ENCODE measurements at places on chromosomes 16 and 17.

- no peak for DNase-seq
Measured at GRCh38 chr17:28940142-28940541, 11.2 kb downstream of the PHF12 start.

- no peak for DNase-seq
Measured at GRCh38 chr16:56767024-56767423, 37.1 kb downstream of the NUP93 start.

GRCh38 chr16:15958703-15959348 is 9.4 kb downstream of the ABCC1 start:
- DNase-seq, result no peak

- no peak for DNase-seq
Measured at GRCh38 chr16:66904846-66905632, 13.6 kb downstream of the CDH16 start.

DNA sequence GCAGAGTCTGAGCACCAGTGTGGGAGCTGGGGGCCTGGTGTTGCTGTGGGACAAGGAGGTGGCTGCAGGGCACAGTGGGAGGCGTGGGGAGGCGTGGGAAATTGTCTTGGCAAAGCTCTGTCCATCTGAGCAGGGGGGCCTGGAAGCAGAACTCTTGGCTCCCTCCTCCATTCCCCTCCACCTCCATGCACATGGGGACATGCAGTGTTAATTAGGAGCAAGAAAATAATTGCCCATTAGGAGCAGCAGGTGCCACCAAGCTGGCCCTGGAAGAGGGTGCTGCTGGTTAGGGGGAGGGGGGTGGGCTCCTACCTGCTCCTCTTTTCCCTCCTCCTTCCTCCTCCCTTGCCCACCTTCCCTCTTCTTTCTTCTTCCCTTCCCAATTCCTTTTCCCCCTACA is 4.5 kb downstream of the TTYH2 start:
- DNase-seq, result no peak

- DNase-seq, result no peak
Measured at GRCh38 chr16:68288252-68288650, 22.5 kb downstream of the SLC7A6OS start.

DNA sequence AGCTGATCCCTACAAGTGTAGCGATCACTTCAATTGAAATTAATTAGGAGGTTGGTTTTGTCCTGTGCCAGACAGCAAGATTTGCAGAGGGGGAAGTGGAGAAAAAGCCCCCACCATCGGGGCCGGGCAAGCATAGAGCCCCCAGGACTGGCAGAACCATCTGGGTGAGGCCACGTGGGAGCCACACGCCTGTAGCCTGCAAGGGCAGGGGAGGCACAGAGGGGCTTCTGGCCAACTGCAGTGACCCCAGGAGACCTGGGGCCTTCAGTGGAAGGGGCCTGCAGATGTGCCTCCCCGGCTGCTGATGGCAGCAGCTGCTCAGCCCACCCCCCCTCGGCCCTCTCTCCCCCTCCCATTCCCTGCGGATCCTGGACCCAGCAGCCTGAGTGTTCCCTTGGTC is 54.1 kb downstream of the BAHCC1 start:
- no peak for DNase-seq

- no peak for DNase-seq
Measured at GRCh38 chr16:59586331-59586730, 852.2 kb upstream of the GOT2 start.

- DNase-seq, result no peak
Measured at GRCh38 chr17:75846692-75847613, 2.7 kb upstream of the UNC13D start.

DNA sequence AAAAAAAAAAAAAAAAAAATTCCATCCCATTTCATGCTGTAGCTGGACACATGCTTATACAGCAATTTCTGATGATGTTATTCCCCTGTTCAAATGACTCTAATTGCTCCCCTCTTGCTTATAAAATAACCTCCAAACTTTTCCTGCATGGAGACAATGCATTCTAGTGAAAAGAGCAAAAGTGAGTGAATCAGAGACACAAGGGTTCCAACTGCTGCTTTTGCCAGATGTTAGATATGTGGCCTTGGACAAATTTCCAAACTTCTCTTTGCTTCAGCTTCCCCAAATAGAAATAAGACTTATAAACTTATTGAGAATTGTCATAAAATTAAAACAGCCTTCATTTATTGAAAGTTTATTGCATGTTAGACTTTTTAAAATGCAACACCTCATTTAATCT is 65.0 kb upstream of the AXIN2 start:
- no peak for DNase-seq

DNA sequence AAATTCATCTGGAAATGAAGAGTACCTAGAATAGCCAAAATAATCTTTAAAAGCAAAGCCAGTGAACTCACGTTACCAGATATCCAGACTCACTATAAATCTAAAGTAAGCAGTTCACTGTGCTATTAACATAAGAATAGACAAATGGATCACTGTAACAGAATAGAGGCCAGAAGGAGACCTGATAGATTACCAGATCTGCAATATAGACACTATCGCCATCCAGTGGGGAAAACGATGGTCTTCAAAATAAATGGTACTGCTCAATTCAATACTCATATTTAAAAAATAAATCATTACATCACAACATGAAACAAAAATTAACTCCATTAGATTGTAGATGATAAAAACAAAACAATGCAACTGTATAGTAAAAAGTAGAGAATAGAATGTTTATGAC is 158.6 kb upstream of the CDH8 start:
- no peak for DNase-seq

DNA sequence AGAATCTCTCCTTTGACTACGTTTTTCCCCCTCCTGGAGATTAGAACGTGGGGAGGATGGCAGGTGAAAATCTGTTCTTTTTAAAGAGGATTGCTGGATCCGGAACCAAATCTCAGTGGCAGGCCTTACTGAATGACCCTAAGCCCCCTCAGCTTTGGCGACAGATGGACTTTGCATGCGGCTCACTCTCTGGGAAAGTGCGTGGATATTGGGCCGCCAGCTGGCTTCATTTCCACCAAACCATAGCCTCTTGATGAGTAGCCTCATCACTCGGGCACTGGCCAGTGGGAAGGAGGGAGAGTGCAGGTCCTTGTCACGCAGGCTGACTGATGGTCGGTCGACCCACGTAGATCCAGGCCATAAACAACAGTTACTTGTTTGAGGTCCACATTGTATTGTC is 31.3 kb upstream of the CCDC182 start:
- no peak for DNase-seq

GRCh38 chr16:77064037-77064436 is 127.0 kb upstream of the MON1B start:
- no peak for DNase-seq

- DNase-seq, result no peak
Measured at GRCh38 chr17:18218756-18219415, 6.5 kb upstream of the LLGL1 start.

DNA sequence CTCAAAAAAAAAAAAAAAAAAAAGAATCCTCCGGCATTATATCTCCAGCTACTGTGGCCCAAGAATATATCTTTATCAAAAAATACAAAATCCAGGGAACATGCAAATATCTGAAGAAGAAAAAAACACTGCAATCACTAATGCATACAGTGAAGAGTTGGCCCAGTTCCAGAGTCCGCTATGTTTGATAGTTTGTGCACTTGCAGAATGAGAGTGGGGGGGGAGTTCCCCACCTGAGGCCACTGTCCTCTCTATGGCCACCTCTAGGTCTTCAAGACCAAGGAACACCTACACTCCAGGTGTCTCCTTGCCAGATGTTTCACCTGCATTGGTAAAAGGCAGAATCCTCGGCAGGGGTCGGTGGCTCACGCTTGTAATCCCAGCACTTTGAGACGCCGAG is 4.0 kb downstream of the ZNF785 start:
- no peak for DNase-seq

- DNase-seq, result no peak
Measured at GRCh38 chr17:52160136-52160567, 1.6 kb upstream of the CA10 start.

DNA sequence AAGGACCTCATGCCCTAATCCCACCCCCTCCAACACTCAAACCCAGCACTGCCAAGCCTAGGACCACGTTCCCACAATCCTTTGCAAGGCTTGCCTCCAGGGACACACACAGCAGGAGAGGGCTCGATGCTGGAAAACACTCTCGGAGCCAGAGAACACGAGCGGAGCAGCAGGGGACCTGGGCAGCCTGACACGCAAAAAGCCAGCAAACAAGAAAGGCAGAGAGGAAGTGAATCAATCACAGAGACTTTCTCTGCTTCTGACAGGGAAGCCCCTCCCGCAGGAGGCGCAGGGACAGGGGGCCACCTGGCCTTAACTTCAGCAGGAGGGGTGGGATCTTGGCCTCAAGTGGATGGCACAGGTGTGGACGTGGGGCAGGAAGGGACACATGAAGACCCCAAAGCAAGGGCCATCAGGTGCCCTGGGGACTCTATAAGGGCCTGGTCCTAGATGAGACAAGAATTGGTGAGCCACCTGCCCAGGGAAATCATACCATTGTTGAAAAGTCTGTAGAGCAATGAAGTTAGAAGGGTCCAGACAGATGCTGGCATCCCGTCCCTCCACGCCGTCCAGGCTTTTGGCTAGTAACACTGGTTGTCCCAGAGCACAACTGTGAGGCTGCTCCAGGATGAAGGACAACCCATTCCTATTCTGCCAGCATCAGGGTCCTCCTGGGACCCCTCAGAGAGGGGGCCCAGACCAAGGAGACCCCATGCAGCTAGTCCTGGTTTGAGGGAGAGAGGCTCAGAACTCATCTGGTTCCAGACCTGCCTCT is 2.2 kb downstream of the SDK2 start:
- DNase-seq, result no peak

GRCh38 chr17:76546556-76547182 is 6.8 kb downstream of the PRCD start:
- no peak for DNase-seq

DNA sequence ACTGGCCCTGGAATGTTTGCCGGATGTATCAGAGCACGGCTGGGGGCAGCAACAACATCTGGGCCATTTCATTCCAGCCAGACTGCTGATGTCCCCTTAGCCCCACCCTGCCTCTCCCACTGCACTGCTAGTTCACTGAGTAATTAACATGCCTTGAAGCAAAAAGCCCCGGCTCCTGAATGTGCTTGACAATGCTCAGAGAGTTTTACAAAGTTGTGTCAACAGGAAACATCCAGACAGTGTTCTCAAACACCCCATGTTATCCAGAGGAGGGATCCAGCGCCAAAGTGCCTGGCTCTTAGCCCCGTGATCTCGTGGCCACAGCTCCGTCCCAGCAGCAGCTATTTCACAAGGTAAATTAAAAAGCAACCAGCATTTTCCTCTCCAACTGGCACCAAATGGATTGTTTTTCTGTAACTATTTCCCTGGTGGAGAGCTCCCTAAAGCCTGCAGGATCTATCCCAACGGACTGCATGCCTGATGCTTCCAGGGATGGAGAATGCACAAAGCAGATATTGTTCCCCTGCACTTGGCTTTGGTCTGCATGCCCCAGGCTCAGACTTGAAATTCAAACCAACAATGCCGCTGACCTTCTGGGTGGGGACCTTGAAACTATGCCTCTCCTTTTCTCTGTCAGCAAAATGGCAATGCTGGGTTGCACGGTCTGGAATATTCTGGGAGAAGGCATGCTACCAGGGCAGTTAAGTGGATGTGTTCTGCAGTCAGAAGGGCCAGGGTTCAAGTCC is 115.6 kb upstream of the CDH5 start:
- no peak for DNase-seq

DNA sequence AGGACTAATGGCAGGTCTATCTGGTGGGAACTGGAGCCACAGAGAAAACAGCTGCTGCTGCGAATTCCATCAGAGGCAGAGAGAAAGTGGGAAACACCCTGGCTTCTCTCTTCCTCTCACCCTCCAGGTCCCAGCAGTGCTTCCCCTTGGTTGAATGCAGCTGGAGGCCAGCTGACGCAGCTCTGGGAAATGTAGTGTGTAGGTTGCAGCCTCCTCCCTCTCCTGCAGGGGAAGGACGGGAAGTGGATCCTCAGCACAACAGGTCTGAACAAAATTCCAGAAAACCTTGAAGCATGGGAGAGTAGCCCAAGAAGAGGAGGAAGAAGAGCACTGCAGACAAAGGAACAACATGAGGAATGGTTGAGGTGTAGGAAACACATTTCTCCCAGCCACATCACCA is 67.8 kb upstream of the MMP2 start:
- DNase-seq, result no peak

DNA sequence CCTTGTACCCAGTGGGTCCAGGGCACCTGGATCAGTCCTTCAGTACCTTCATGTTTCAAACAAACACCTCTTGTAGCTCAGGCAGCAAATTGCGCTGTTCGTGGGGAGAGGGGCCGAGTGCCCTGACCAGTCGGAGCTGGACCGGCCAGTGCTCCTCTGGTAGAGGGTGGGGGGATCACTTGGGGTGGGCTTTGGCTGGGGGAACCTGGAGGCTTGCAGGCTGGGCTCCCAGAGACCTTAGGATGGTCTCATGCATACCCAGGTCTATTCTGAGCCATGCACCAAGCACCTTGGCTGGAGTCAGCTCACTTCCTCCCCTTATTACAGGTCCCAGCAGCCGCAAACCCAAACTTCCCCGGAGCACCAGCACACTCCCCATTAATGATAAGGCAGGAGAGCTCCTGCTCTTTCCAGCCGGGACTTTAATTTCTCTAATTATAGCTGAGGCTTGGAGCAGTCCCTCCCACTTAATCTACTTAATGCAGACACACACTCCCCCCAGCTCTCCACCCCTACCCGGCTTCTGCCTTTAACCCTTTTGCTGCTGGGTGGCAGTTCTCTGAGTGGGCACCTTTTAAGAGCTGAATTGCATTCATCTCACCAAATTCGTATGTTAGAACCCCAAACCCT is 26.3 kb upstream of the MGAT5B start:
- DNase-seq, result no peak

DNA sequence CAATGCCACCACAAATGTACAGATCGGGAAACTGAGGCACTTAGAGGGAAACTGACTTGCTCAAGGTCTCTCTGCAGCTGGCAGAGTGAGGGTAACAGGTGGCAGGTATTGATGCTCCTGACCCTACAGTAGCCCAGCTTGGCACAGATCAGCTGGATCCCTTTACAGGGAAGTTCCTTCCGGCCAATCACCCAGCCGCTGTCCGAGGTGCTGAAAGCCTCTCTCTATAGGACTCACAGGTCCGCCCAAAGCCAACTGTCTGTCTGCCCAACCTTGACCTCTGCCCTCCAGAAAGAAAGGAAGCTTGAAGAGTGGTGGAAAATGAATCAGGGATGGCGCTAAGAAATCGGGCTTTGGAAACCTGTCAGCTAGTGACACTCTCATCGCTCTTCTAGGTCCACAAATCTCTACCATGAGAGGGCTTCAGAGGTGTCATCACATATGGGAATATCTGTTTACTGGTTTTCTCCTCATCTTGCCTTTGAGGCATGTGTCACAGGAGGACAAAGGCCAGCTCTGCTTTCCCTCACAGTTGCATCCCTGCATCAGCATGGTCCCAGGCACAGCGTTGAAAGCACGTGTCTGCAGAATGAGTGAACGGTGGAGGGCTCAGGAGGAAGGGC is 246.2 kb downstream of the KATNIP start:
- no peak for DNase-seq
